GM23338 (cell line): ENCODE measurements at places on chromosomes 16 and 17. TPM values are rescaled to one million over a fixed set of nuclear protein-coding genes. Genes with fewer than 3 reads are reported as not detected.

ZNF287 gene
- 2.1 and 5.1 TPM in 2 replicates for total RNA-seq

HBA2 gene
- 1.9 TPM in 1 of 2 replicates, not detected in the other for total RNA-seq

PAFAH1B1 gene
- 68.5 and 69.9 TPM in 2 replicates for total RNA-seq

KRT24 gene
- not detected in 2 replicates for total RNA-seq

SPNS3 gene
- not detected in 2 replicates for total RNA-seq

ITPRIPL2 gene
- total RNA-seq, result 5.7 and 8.3 TPM in 2 replicates

ACOX1 gene
- total RNA-seq, result 32.8 and 32.9 TPM in 2 replicates

NLK gene
- 67.7 and 78.5 TPM in 2 replicates for total RNA-seq

C16orf54 gene
- total RNA-seq, result not detected in 2 replicates

TMEM88 gene
- total RNA-seq, result 0.97 TPM in 1 of 2 replicates, not detected in the other

CES4A gene
- 0.10 and 0.39 TPM in 2 replicates for total RNA-seq

CCL4L2 gene
- total RNA-seq, result not detected in 2 replicates

FOXC2 gene
- not detected in 2 replicates for total RNA-seq

NOXO1 gene
- total RNA-seq, result 1.2 and 2.0 TPM in 2 replicates

KCNJ16 gene
- not detected in 2 replicates for total RNA-seq

CLEC19A gene
- not detected in 2 replicates for total RNA-seq

TMEM98 gene
- total RNA-seq, result 85.4 and 94.8 TPM in 2 replicates

CNGB1 gene
- total RNA-seq, result not detected in 2 replicates

CHST5 gene
- total RNA-seq, result not detected in 2 replicates

GPR142 gene
- not detected in 2 replicates for total RNA-seq

PPY gene
- not detected in 2 replicates for total RNA-seq

RFNG gene
- 36.9 and 44.7 TPM in 2 replicates for total RNA-seq

GJC1 gene
- 87.8 and 99.2 TPM in 2 replicates for total RNA-seq

CA10 gene
- 1.5 and 2.4 TPM in 2 replicates for total RNA-seq

SMIM22 gene
- total RNA-seq, result not detected in 2 replicates

PFN1 gene
- 1,702 and 2,002 TPM in 2 replicates for total RNA-seq

ENPP7 gene
- total RNA-seq, result not detected in 2 replicates
